ENCODE measurements at places on chromosomes 1 and 21. TPM values are rescaled to one million over a fixed set of nuclear protein-coding genes. Genes with fewer than 3 reads are reported as not detected.

Gene PLA2G2C
- not detected for total RNA-seq

Gene ARHGAP29
- total RNA-seq, result 25.9 TPM

Gene CCT3
- 131 TPM for total RNA-seq

Gene KRTAP11-1
- total RNA-seq, result not detected

Gene FYB2
- total RNA-seq, result 15.2 TPM

Gene ASCL5
- total RNA-seq, result not detected

Gene AMY1B
- total RNA-seq, result not detected

Gene TSSK3
- 2.0 TPM for total RNA-seq

Gene ANXA9
- 0.27 TPM for total RNA-seq

Gene RIPPLY3
- not detected for total RNA-seq

Gene RHD
- not detected for total RNA-seq

Gene CACNA1S
- not detected for total RNA-seq

Gene ACADM
- 357 TPM for total RNA-seq

Measured in left ventricle myocardium superior (tissue), 1 donor.